EL (cell line): ENCODE measurements at places on chromosomes 3 and 15.

GRCh38 chr15:98649472-98650416 lies 1.4 kb downstream of the IGF1R start:
- DNase-seq, result peak; percentile 35

- no peak for DNase-seq
These were observed 4.0 kb downstream of the CFAP100 start for GRCh38 chr3:126398423-126399350.

GRCh38 chr3:181459516-181459915 lies 252.2 kb upstream of the SOX2 start:
- DNase-seq, result no peak

- no peak for DNase-seq
These were observed 41.9 kb downstream of the TIPARP start for GRCh38 chr3:156716105-156716862.

DNA sequence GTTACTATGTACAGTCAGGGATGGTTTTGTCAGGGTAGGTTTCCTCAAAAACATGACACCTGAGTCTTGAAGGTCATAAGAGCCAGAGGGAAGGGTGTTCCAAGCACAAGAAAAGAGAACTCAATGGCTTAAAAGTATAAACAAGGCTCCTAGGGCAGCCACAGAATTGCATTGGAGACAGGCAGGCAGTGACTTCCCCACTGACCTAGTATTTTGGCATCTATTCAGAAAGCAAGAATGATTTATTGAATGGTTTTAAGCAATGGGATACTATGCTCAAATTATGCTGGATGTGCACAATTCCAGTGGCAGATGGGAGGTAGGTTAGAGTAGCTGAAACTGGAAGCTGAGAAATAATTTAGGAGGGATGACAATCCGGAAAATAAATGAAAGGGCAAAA lies 54.0 kb downstream of the TSC22D2 start:
- no peak for DNase-seq

GRCh38 chr3:22684739-22685138 lies 518.4 kb upstream of the UBE2E2 start:
- DNase-seq, result no peak
